ENCODE measurements at places on chromosomes 12 and 14.

DNA sequence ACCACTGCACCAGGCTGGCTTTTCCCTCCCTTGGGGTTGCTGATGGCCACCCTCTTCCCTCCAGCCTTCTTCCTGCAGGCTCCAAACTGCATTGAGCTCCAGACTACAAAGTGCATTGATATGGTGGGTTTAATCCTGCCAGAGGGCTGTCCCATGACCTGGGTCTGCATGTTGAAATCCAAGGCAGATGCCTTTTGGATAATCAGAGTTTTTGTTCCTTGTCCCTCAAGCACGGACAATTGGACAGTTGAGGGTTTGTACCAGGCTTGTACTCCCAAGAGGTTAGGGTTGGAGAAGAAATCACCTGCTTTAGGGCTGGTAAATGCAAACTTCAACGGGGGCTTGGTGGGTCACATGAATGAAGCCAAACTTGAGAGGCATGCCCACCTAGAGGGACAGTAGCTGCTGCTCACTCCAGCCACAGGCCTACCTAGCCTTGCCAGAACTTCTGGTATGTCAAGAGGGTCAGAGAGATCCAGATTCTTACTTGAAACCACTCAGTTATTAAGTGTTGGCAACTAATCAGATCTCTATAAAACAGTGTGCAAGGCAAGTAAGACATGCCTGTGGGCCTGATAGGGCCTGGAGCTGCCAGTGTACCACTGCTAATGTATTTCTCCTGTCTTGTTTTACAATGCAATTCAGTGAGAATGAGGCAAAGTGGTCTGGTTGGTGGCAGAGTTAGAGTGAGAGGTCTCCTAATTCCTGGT is 21.7 kb upstream of the KRT83 start:
- DNase-seq: no peak

DNA sequence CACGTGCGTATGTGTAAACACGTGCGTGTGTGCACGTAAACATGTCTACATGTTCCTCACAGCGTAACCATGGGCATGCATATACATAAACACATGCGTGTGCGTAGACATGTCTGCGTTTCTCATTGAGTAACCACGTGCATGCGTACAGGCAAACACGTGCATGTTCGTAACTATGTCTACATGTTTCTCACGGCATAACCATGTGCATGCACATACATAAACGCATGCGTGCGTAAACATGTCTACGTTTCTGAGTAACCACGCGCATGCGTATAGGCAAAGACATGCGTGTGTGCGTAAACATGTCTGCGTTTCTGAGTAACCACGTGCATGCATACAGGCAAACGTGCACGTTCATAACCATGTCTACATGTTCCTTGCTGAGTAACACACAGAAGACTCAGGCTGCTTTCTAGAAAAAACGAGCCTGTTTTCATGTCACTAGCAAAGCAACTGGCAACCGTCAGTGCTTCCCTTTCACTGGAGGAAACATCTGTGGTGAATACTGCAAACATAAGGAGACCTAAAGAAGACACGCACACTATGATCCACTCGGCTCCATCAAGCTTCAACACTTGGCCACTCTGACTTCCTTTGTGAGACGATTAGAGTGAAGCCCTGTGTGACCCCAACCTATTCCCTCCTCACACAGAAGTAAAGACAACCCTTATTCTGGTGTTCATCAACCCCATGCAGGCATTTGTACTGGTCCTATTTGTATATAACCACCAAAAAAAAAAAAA is 28.8 kb downstream of the POLE start:
- no peak for DNase-seq

- no peak for DNase-seq
Observed at GRCh38 chr12:26292596-26292995, 97.2 kb downstream of the SSPN start.

- no peak for DNase-seq
Observed at GRCh38 chr14:48615618-48616017, 940.2 kb upstream of the MDGA2 start.

- DNase-seq: no peak
Observed at GRCh38 chr12:64091186-64091585, 130.9 kb downstream of the KICS2 start.

DNA sequence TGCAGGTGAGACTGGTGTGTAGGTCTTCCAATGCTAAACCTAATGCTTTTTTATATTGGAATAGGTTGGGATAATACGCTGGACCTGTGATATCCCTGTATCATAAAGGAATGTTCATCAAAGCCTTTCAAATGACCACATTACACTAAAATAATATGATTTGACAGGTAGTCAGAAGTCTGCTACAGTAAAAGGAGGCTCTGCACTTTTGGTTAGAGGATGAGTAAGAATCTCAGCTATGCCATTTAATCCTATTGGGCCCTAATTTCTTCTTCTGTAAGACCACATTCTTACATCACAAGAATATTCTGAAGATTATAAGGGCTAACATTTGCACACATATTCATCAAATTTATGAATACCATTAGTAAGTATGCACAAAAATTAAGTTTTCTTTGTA is 250.5 kb upstream of the FLRT2 start:
- no peak for DNase-seq

DNA sequence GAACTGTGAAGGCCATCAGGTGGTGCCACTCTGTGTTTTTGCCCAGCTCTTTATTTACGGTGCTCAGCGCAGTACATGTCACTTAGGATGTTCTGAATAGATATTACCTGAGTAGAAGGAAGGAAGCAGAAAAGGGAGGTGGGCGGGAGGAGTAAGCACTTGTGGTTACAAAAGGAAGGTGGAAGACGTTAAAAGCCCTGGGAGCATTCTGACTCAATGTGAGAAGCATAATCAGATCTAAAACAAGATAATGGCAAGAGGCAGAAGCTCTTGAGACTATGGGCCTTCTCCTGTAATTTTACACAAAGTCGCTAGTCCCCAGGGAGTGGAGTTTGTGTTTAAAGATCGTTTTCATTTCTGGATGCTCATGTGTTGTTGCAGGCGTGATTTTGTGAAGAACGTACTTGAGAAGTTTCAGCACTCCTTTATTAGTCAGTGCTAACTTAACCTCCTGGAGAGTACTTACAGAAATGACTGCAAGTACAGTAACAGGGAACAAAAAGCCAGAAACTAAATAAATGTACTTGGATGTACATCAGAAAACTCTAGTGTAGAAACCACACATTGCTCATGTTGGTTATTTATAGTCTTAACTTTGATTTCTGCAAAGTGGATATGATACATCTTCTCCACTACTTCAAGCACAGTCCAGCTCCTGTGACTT is 1523.5 kb downstream of the AACS start:
- no peak for DNase-seq

GRCh38 chr12:129071362-129071761 is 218.1 kb downstream of the GLT1D1 start:
- DNase-seq: no peak

DNA sequence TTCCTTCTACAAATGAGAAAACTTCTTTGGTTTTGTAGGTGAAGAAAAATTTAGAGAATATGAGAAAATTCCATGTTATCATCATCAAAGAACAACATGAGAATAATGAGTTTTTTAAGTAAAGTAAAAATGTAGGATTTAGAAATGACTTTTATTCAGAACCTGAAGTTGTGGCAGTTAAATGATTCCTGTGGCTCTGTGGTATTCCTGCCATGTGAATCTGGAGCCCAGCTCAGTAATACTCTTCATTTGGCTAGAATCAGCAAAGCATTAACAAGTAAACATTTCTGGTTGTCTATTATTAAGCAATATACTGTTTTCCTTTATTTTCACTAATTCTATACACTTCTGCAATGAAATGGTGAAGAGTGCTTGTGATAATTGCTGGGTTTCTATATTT is 95.6 kb upstream of the E2F7 start:
- no peak for DNase-seq

GRCh38 chr14:101907619-101908018 is 56.8 kb upstream of the DYNC1H1 start:
- DNase-seq: no peak

- no peak for DNase-seq
Observed at GRCh38 chr12:14187002-14187401, 178.5 kb upstream of the ATF7IP start.

GRCh38 chr12:121189619-121190155 is 20.2 kb upstream of the P2RX4 start:
- no peak for DNase-seq

GRCh38 chr14:79641371-79641770 is 569.9 kb downstream of the DIO2 start:
- no peak for DNase-seq

- no peak for DNase-seq
Observed at GRCh38 chr12:75583355-75583754, 71.9 kb upstream of the KRR1 start.

DNA sequence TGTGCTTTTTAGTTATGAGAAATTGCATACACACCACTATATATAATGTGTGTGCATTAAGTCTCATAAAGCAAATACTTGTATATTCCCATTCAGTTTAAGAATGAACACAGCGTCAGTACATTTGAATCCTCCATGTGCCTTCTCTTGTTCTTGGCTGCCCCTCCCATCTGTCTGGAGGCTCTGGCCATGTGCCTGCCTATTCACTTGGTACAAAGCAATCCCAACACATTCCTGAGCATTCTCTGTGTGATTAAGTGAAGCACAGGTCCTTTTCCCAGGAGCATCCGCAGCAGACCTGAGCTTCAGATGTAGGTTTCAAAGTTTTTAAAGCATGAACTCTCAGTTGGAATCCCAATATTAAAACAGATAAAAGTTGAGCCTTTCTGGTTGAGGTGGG is 58.7 kb downstream of the POLR3B start:
- DNase-seq: no peak

DNA sequence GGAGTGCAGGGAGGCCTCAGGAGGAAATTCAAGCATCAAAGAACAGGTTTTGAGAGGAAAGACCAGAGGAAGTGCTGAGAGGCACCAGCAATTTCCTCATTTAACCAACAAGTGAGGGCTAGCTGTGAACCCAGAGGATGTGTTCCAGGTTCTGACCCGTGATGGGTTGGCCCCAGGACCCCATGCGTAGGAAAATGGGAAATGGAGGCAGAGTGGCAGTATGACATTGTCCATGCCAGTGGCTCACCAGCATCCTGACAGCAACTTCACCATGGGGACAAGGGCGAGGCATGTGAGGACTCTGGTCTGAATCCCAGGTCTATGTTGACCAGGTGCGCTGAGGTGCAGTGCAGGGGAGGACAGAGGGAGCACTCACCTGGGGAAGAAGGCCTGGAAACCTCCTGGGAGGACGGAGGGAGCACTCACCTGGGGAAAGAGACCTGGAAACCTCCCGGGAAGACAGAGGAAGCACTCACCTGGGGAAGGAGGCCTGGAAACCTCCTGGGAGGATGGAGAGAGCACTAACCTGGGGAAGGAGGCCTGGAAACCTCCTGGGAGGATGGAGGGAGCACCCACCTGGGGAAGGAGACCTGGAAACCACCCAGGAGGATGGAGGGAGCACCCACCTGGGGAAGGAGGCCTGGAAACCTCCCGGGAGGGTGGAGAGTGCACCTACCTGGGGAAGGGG is 6.7 kb upstream of the CACNA2D4 start:
- no peak for DNase-seq

DNA sequence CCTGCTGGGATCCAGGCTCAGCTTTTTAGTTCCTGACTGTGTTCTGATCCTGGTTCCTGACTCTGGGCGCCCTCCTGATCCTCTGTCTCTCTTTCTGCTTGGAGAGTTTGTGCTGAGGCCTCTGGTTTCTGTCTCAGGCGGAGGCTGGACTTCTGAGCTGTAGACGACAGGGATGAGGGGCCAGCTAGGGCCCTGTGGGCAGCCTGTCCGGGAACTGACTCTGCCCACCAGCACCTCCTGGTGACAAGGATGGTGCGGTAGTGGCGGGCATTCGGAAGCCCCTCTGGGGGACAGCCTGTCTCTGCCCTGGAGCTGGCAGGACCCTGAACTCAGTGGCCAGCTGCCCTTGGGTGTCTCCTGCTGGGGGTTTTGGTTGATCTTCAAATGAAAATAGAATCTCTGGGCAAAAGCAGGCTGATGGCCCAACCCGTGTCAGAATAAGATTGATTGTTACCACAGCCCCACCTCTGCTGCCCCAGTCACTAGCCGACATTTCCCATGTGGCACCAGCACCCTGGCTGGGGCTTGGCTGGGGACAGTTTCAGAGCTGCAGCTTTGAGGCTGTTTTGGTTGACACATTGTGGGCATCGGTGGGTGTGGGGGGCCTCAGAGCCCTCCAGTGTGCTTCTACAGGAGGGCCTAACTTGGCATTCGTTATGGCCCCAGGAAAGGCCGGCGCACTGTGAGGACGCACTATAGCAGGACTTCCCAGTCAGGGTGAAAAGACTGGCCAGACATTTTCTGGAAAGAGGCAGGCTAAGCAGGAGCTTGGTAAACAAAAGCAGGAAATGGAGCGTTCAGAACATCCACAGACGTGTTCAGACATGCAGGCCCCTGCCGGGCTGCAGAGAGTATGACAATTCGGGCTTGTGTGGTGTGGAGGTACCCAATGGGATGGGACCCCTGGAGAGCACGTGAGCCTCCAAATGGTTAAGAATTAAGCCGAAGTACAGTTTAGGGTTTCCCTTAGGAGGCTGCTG is 16.2 kb downstream of the KRT80 start:
- no peak for DNase-seq

DNA sequence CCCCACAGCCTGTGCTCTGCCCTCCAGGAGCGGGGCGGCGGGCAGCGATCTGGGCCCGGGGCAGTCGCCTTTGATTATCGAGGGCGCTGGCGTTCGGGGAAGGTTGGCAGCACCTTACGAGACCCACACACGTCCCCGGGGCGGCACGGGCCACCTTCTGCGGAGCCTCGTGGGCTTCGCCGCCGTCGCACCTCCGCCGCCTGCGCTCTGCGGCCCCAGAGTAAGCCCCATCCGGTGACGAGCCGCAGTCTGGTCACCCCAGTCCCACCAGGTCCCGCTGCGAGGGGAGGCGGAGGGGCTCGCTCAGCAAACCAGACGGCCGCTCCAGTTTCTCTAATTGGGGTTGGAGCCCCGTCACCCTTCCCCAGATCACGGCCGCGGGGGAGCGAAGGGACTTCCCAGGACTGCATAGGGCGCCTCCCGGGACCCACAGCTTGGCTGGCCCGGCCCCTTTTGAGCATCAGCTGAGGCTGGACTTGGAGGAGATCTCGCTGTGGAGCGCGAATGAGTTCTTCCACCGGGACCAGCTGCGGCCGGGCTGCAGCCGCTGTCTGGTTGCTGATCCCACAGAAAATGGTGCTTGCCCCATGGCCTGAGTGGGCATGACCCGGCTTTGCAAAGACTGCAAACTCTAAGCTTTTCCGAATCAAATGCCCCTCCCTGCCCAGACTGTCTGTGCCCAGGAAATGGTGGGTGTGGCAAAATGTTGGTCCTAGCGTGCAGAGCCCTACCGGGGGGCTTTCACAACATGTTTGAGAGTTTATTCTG is 560 bp downstream of the LGALS3 start:
- peak; percentile 52 for DNase-seq

- peak; percentile 11 for DNase-seq
Observed at GRCh38 chr12:31118347-31119191, 44.9 kb downstream of the DDX11 start.

- no peak for DNase-seq
Observed at GRCh38 chr12:39835517-39836489, 216.2 kb upstream of the ABCD2 start.

GRCh38 chr12:116882742-116883141 is 1.5 kb upstream of the HRK start:
- no peak for DNase-seq

DNA sequence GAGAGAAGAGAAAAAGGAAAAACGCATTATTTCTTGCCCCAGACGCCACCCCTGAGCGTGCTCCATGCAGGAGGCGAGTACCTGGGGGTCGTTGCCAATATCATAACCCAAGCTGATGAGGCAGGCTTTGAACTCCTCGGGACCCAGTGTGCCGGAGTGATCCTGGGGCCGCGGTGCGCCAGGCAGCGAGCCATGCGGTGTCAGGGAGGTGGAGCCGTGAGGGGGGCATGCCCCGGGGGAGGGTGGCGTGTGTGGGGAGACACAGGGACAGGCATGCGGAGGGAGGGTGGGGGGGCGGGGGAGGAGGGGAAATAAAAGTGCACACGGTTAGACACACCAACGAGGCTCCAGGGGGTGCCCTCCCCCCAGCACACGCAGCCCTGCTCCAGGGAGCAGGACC is 86.0 kb upstream of the ZFP36L1 start:
- DNase-seq: no peak

Data from memory B cell (primary cell).